ENCODE measurements at places on chromosomes 4 and X.

DNA sequence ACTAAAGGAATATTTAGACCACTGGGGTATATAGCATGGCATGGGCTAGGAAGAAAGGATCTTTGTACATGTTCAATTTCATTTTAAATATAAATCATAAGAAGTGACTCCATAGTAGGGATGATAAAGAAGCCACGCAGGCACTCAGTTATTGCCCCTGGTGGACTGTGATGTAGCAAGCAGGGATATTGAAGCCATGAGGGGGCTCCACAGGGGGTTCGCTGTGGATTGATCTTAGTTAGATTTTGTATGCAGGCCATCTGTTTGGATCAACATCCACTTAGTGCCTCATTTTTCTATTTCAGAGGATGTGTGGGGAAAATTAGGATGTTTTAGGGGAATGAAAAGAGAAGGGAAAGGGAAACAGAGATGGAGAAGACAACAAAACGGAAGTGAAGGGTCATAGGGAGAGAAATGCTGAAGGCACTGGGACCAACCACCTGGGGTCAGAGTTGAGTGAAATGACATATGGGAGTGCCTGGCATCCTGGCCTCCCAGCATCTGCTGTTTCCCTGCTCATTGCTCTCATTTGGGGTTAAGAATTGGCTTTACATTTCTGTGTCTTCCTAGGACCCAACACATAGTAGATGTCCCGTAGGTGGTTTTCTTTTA lies 11.2 kb upstream of the FREM3 start:
- H3K4me3 ChIP-seq: no peak overlapping the region
- no peak overlapping the region for H3K27ac ChIP-seq
- H3K4me1 ChIP-seq: peaks cover 11% of the 10 kb centered on the region
- H3K36me3 ChIP-seq: no peaks in the 10 kb centered on the region
- H3K27me3 ChIP-seq: peaks cover 17% of the 10 kb centered on the region
- no peak for DNase-seq

GRCh38 chr4:121200795-121201472 lies 36.8 kb upstream of the TNIP3 start:
- H3K36me3 ChIP-seq: no peaks in the 10 kb centered on the region
- H3K4me3 ChIP-seq: no peak overlapping the region
- no peak overlapping the region for H3K27ac ChIP-seq
- H3K4me1 ChIP-seq: no peaks in the 10 kb centered on the region
- DNase-seq: no peak

GRCh38 chrX:114390251-114390796 lies 193.6 kb upstream of the HTR2C start:
- no peak overlapping the region for H3K27ac ChIP-seq
- no peak overlapping the region for H3K4me3 ChIP-seq
- DNase-seq: no peak
- no peaks in the 10 kb centered on the region for H3K27me3 ChIP-seq

GRCh38 chrX:70354716-70355115 lies 64.8 kb downstream of the KIF4A start:
- no peak for DNase-seq
- H3K27me3 ChIP-seq: no peaks in the 10 kb centered on the region
- no peak overlapping the region for H3K27ac ChIP-seq
- H3K4me3 ChIP-seq: no peak overlapping the region
- peaks cover 21% of the 10 kb centered on the region for H3K36me3 ChIP-seq

DNA sequence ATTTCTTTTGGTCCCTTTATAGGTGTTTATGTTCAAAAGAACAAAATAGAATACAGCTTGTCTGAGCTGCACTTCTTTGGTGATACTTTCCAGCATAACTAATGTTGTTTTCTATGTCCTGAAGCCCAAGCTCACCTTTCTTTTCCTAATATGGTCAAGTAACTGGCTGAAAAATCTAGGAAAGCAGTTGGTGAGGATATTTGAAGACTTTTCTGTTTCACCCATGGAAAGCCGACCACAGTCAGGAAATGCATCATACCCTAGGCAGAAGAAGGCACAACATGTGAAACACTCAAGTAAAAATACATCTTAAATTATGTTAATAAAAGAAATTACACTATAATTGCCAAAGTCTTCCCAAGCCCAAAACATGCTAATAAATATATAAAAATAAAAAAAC lies 337.0 kb downstream of the PDGFC start:
- DNase-seq: no peak
- H3K4me1 ChIP-seq: peaks cover 9% of the 10 kb centered on the region
- H3K36me3 ChIP-seq: no peaks in the 10 kb centered on the region
- no peaks in the 10 kb centered on the region for H3K27me3 ChIP-seq
- H3K27ac ChIP-seq: no peak overlapping the region

- DNase-seq: no peak
- H3K27me3 ChIP-seq: no peaks in the 10 kb centered on the region
- peaks cover 23% of the 10 kb centered on the region for H3K36me3 ChIP-seq
- peaks cover 4% of the 10 kb centered on the region for H3K4me1 ChIP-seq
- H3K27ac ChIP-seq: no peak overlapping the region
These were observed 105.8 kb upstream of the CBR4 start for GRCh38 chr4:169115897-169116254.

DNA sequence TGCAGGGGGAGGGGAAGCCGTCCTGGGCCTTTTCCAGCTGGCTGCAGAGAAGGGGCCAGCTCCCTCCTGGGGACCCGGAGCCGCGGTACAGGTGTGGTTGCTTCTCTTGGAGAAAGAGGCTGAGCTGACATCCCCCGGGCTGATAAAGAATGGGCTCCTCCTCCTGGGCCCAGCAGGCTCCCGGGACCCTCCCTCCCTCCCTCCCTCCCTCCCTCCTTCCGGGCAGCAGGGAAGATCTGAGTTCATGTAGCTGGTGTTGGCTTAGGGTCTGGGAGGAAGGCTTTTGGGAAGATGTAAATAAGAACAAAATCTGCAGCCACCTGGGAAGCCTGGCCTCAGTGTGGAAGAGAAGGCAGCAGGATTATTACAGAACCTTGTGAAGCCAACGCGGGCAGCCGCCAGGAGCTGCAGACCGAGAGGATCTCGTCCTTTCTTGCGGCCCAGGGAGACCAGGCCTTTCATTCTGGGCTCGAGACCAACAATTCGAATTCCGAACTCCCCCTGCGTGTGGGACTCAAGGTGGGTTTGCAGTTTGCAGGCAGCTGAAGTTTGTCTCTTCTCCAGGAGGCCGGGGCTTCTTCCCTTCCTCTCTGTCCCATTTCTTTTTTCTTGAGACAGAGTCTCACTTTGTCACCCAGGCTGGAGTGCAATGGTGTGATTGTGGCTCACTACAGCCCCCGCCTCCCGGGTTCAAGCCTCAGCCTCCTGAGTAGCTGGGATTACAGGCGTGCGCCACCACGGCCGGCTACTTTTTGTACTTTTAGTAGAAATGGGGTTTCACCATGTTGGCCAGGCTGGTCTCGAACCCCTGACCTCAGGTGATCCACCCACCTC lies at the start of gene PLCXD1:
TSS of gene PLCXD1 (plus strand) at position 216 of the 834 bp plus-strand sequence. CDS start 2,807 bp downstream, outside the sequence.
- H3K4me1 ChIP-seq: peaks cover 22% of the 10 kb centered on the region
- H3K27me3 ChIP-seq: peaks cover 16% of the 10 kb centered on the region
- H3K4me3 ChIP-seq: peak within 1 kb of the TSS; percentile 93
- DNase-seq: peak; percentile 40
- H3K36me3 ChIP-seq: peaks cover 13% of the 10 kb centered on the region

DNA sequence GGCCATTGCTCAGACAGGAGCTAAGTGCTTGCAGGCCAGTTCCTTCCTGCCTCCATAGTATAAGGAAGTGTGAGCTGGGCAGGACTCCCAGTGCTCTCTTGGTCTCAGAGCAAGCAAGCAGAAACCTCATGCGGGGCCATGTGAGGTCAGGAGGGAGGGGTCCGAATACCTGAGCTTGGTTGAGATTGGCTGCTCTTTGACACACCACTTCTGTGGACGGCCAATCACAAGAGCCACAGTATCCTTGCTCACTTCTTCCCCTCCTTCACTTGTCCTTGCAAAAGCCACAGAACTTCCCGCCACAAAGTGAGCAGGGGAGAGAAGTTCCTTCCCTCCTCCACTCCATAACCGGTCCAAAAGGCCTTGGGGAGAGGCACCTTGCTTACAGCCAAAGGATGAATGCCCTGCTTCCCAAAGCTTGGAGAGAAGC lies 56.7 kb downstream of the PRPS1 start:
- H3K27ac ChIP-seq: no peak overlapping the region
- no peaks in the 10 kb centered on the region for H3K27me3 ChIP-seq
- peaks cover 9% of the 10 kb centered on the region for H3K4me1 ChIP-seq
- H3K4me3 ChIP-seq: no peak overlapping the region
- peaks cover 4% of the 10 kb centered on the region for H3K36me3 ChIP-seq
- DNase-seq: no peak

GRCh38 chr4:146186596-146186995 lies 11.1 kb downstream of the LSM6 start:
- no peak overlapping the region for H3K27ac ChIP-seq
- no peak for DNase-seq
- H3K27me3 ChIP-seq: no peaks in the 10 kb centered on the region

- H3K4me1 ChIP-seq: peaks cover 41% of the 10 kb centered on the region
- peak overlapping the region; percentile 72 for H3K4me3 ChIP-seq
- DNase-seq: no peak
- H3K36me3 ChIP-seq: no peaks in the 10 kb centered on the region
These were observed 5.7 kb upstream of the CXXC4 start for GRCh38 chr4:104500442-104500841.

DNA sequence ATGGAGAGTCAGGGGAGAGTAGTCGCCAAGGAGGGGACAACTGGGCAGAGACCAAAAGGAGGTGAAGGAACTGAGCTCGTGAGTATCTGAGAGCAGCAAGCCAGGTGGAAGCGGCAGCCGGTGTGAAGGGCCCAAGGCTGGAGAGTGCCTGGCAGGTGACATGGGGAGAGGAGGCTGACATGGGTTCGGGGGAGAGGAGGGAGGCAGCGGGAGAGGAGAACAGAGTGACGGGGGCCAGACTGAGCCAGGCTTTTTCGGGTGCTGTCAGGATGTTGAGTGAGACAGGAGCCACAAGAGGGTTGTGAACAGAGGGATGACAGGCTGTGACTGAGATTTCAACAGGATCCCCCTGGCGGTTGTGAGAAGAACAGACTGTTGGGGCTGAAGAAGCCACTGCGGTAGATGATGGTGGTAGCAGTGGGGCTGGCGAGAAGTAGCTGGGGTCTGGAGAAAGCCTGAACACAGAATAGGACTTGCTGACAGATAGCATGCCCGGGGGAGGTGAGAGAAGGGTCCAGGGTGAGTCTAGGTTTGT lies 5.7 kb downstream of the ELK1 start:
- peaks cover 23% of the 10 kb centered on the region for H3K36me3 ChIP-seq
- peaks cover 23% of the 10 kb centered on the region for H3K4me1 ChIP-seq
- no peaks in the 10 kb centered on the region for H3K27me3 ChIP-seq
- no peak overlapping the region for H3K27ac ChIP-seq
- peak overlapping the region; percentile 7 for H3K4me3 ChIP-seq

GRCh38 chr4:175369087-175369486 lies 443.0 kb downstream of the GPM6A start:
- no peaks in the 10 kb centered on the region for H3K27me3 ChIP-seq
- no peak overlapping the region for H3K4me3 ChIP-seq
- H3K27ac ChIP-seq: no peak overlapping the region

- no peak overlapping the region for H3K27ac ChIP-seq
- H3K4me3 ChIP-seq: no peak overlapping the region
- no peaks in the 10 kb centered on the region for H3K27me3 ChIP-seq
- DNase-seq: no peak
- no peaks in the 10 kb centered on the region for H3K36me3 ChIP-seq
These were observed 495.2 kb downstream of the INPP4B start for GRCh38 chr4:142350871-142351270.

DNA sequence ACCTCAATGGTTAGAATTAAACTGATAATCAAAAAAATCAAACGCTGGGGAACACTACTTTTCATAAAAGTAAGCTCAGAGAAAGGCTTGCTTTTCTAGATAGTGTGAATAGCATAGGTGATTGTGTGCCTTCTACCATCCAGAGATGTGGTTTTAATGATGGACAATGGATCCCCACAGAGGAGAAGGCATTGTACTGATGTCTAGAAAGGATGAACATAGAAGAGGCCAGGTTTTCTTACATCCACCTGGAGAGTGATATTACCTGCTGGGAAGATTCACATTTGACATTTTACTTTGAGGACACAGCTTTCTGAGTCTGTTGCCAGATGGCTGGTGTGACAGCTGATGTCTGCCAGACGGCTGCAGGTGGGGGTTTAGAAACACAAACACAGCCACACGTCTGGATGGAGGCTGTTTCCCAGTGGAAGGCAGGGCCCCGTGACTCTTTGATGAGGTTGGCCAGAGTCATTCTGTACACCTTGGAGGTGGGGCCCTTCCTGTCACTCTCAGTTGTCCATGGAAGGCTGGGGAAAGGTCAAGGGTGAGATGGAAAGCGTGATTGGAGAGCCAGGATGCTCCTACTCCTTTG lies 114.4 kb downstream of the PSAPL1 start:
- no peak for DNase-seq
- H3K36me3 ChIP-seq: peaks cover 2% of the 10 kb centered on the region
- no peaks in the 10 kb centered on the region for H3K27me3 ChIP-seq
- no peak overlapping the region for H3K27ac ChIP-seq

- peak; percentile 64 for DNase-seq
- H3K4me1 ChIP-seq: peaks cover 13% of the 10 kb centered on the region
- no peak within 1 kb of the TSS for H3K27ac ChIP-seq
These were observed at the start of gene NDST3 for GRCh38 chr4:118034053-118034785. Gene NDST3 (plus strand): TSS chr4:118034486. CDS start chr4:118053911, 19,425 bp downstream.

DNA sequence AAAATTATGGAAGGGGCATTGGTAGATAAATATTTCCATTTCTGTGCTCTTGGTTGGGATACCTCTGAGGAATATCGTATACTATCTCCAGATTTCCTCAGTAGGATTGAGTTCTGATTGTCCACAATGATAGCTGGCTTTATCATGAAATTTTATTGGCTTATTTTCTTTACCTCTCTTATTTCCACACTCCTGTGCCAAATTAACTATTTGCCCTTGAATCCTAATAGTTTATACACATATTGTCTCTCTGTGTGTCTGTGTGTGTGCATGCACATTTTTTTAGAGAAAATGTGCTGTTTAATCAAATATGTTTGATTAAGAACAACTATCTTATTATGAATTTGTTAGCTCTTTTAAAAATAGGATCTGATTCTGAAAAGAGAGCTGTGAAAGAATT lies 271.6 kb downstream of the DTHD1 start:
- no peaks in the 10 kb centered on the region for H3K4me1 ChIP-seq
- no peaks in the 10 kb centered on the region for H3K36me3 ChIP-seq
- H3K27me3 ChIP-seq: no peaks in the 10 kb centered on the region
- DNase-seq: no peak

- H3K36me3 ChIP-seq: peaks cover 2% of the 10 kb centered on the region
- no peak for DNase-seq
- H3K27ac ChIP-seq: no peak overlapping the region
- no peak overlapping the region for H3K4me3 ChIP-seq
These were observed 71.6 kb downstream of the MCUB start for GRCh38 chr4:109631532-109632108.

- peaks cover 2% of the 10 kb centered on the region for H3K36me3 ChIP-seq
- peaks cover 27% of the 10 kb centered on the region for H3K4me1 ChIP-seq
- H3K27me3 ChIP-seq: no peaks in the 10 kb centered on the region
- no peak overlapping the region for H3K4me3 ChIP-seq
These were observed 24.7 kb upstream of the CT47A1 start for GRCh38 chrX:121010218-121010617.

DNA sequence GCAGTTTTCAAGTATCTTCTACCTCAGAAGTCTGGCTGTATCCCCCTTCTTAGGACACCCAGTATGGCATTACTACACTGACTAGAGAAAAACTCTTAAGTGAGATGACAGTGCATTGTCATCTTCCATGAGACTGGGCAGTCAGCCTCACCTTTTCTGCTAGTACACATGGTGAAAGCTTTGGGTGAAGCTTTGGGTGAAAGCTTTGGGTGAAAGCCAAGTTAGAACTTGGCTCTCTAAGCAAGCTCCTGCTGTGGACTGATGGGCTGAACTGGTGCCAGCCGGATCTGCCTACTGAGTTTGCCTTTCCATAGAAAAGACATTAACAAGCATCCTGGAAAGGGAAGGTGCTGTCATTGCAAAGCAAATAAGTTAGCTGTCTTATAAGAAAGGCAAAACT lies 8.8 kb downstream of the EPHA5 start:
- peaks cover 40% of the 10 kb centered on the region for H3K27me3 ChIP-seq
- no peak overlapping the region for H3K4me3 ChIP-seq
- H3K4me1 ChIP-seq: peaks cover 4% of the 10 kb centered on the region
- DNase-seq: no peak
- no peak overlapping the region for H3K27ac ChIP-seq
